AG04449 (cell line): ENCODE measurements at places on chromosomes 2 and 18.

DNA sequence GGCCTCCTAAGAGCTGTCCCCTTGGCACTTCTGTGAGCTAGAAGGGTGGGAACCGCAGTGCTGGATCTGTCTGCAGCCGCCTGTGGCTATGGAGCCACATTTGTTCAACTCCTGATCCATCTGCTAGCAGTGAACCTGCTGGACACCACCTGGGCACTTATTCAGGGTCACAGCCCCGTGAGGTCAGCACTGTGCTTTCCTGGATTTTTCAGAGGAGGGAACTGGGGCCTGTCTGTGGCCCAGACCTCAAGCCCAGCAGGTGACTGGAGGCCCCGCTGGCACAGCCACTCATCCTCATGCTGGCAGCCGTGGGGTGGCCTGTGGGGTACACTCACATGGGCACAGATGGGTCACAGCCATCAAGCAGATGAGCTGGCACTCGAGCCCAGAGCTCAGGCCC, 155.3 kb downstream of the TFCP2L1 start:
- DNase-seq, result no peak

DNA sequence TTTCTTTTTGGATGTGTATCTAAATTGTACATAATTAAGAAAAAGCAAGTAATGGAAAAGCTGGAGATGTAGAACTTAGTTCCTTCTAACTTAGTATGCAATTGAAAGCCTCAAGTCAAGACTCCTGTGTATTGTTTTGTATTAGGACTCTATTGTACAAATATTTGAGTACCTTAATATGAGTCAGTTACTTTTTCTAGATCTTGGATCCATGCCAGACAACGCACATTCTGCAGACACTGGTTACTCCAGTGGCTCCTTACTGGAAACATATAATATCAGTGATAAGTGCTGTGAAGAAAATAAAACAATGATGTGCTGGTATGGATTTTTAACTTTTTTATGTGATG, 1.5 kb downstream of the SLC39A10 start:
- no peak for DNase-seq

DNA sequence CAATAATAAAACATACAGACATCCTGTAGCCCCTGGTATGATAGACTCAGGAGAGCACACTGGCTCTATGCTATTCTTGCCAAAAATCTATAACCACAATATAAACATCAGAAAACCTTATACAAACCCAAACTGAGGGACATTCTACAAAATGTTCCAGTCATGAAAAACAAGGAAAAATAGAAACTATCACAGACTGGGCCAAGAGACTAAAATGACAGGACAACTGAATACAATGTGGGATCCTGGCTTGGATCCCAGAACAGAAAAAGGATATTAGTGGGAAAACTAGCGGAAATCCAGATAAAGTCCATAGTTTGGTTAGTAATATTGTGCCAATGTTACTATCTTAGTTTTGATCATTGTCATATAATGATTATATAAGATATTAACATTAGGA, 29.6 kb upstream of the EPAS1 start:
- DNase-seq, result no peak

GRCh38 chr18:25349131-25349925, 2.6 kb downstream of the ZNF521 start:
- DNase-seq, result no peak

- DNase-seq, result no peak
Measured at GRCh38 chr2:112540906-112541305, 1.4 kb upstream of the POLR1B start.

DNA sequence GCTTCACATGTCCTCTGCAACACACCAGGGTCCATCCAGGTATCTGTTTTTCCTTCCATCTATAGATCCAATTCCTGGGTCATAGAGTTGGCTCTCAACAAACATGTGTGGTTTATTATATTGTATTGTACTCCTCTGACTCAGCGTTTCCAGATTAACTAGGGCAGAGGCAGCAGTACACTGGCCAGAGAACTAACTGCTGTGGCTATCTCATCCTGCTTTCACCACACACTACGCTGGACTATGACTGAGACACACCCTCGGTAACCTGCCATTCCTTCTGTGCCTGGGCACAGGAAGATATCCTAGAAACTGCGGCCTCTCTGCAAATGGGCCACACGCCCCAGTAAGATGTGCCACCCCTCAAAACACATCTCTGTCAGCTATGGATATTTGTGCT, 159.8 kb upstream of the STK17B start:
- no peak for DNase-seq

DNA sequence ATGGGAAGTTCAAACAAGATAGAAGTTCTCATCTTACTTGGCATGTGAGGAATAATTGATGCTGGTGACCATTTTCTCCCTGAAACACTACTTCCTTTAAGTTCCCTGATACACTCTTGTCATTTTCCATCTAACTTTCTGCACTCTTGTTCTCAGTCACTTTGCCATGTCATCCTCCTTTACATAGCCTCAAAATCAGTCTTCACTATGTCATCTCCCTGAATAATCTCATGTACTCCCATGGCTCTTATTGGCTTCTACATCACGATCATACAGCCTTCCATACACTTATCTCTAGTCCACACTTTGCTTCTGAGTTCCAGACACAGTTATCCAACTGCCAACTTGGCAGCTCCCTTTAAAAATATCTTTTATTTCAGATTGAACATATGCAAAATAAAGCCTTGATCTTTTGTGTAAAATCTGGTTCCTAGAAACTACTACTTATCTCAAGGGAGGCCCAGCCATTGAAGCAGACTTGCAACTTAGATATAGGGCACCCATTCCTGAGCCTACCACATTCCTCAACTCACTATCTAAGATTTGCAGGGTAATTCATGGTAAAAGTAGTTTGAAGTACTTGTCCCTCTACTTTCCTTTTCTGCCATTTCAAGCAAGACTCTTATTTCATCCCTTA, 1070.2 kb upstream of the NXPH2 start:
- DNase-seq, result no peak

GRCh38 chr2:150520887-150521664, 33.6 kb upstream of the RND3 start:
- DNase-seq, result no peak

GRCh38 chr2:14638488-14638887, 6.0 kb downstream of the LRATD1 start:
- no peak for DNase-seq

DNA sequence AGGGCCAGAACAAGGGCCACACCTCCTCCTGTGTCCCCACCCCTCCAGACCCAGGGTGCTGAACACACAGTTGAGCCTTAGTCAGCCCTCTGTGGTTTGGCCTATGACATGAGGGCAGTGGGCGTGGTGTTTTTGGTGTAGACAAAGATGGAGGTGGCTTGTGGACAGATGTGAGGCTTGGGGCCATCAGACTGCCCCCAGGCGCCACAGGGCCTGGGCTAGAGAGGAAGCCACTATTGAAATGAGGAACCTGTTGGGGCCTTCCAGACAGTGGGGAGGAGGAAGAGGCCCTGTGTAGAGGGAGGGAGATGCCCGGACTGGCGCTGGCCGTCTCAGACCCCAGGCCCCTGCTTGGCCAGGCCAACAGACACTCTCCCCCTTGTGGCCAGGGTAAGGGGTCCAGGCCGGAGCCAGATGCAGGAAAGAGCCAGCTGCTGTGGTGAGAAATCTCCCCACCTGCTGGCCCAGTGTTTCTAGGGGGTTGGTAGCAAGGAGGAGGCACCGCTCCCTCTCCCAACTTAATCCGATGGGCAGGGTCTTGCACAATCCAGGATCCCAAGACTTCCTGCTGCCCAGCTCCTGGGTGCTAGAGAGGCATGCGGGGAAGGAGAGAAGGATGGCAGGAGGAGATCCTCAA, 53.8 kb downstream of the SMAD7 start:
- DNase-seq, result no peak

GRCh38 chr2:179595284-179595683, 266.1 kb downstream of the ZNF385B start:
- no peak for DNase-seq

GRCh38 chr2:219641390-219642068, 14.1 kb downstream of the SLC4A3 start:
- DNase-seq, result no peak

DNA sequence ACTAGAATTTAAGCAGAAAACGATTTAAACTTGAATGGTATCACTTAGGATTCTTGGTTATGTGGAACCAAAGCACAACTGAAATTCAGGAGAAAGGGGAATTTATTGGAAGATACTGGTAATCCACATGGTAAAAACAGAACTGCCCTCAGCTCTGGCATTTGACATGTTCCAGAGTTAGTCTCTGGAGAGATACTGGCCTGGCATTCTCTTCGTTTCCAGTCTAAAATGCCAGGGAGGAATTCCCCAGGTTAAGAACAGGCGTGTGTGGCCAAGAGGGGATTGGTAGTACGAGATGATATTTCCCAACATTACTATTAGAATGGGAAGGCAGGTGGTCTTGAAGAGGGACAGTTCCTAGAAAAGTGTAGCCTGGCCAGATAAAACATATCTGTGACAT, 68.5 kb upstream of the TXNDC2 start:
- DNase-seq, result no peak

GRCh38 chr2:235095569-235095968, 143.8 kb downstream of the SH3BP4 start:
- DNase-seq, result no peak

- DNase-seq, result no peak
Measured at GRCh38 chr18:59742325-59743111, 45.3 kb upstream of the CCBE1 start.

DNA sequence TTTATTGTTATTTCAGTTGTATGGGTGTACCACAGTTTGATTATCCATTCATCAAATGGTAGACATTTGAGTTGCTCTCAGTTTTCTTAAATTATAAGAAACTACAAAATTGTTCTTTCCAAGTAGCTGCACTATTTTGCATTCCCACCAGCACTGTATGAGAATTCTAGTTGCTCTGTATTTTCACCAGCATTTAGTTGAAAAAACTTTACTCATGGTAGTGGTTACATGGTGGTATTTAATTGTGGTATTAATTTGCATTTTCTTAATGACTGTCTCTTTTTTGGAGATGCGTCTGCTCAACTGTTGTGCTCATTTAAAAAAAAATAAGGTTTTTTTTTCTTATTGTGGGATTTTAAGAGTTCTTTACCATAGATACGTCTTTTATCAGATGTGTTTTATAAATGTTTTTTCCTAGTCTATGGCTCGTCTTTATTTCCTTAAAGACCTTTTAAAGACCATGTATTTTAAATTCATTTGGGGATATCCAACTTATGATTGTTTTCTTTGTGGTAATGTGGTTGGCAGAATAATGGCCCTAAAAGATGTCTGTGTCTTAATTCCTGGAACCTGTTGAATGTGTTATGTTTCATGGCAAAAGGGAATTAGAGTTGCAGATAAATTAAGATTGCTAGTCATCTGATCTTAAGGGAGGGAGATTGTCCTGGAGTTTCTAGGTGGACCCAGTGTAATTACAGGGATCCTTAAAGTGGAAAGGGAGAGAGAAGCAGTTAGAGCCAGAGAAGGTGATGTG, 37.4 kb downstream of the UBE2F start:
- no peak for DNase-seq

DNA sequence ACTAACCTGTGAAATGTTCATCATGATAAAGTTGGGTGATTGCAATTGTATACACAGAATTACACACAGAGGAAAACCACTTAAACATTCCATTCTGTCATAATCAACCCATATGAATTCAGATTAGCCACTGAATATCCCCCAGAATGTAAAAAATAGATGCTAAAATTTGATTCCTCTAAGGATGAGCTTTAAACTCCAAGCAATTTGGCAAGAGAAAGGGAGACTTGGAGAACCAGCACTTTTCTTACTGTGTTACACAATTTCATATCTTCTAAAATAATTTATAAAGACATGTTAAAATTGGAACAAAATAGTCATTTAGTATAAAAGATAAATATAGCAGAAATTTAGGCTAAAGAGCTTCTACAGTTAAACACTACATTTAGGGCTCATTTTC, 146.3 kb upstream of the LMAN1 start:
- no peak for DNase-seq

DNA sequence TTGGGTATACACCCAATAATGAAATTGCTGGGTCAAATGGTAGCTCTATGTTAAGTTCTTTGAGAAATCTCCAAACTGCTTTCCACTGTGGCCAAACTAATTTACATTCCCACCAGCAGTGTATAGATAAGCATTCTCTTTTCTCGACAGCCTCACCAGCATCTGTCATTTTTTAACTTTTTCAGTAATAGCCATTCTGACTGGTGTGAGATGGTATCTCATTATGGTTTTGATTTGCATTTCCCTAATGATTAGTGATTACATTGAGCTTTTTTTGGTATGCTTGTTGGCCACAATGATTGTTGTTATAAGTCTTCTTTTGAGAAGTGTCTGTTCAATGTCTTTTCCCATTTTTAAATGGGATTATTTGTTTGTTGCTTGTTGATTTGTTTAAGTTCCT, 50.4 kb upstream of the EPAS1 start:
- DNase-seq, result no peak
